ENCODE measurements at places on chromosomes 3 and 15. TPM values are rescaled to one million over a fixed set of nuclear protein-coding genes. Genes with fewer than 3 reads are reported as not detected.

- no peak for DNase-seq
Measured at GRCh38 chr3:108947855-108948254, 5.8 kb downstream of the GUCA1C start.

- no peak for DNase-seq
Measured at GRCh38 chr15:49242820-49243219, 72.8 kb downstream of the GALK2 start.

DNA sequence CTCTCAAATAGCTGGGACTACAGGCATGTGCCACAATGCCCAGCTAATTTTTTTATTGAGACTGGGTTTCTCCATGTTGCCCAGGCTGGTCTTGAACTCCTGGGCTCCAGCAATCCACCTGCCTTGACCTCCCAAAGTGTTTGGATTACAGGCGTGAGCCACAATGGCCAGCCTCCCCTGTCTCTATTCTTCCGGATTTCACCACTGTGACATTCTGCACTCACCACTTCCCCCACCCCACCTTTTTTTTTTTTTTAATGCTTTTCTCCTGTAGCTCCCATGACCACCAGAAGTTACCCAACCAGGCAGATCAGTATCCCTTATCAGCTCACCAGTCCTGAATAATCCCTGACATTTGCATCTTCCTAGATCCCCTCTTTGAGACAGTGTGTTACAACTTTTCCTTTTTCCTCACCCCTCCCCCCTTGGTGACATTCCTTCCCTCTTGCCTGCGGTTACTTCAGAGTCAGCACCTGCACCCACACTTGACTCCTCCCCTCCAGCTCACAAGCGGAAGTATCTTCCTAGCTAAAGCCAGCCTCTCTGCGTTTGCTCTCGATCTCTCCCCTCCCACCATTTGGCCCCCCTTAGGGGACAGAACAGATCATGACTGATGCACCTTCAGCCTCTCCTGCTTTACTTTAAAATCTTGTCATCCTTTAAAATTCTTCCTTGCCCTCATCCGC is 13.5 kb upstream of the ZNF592 start:
- no peak for DNase-seq

DNA sequence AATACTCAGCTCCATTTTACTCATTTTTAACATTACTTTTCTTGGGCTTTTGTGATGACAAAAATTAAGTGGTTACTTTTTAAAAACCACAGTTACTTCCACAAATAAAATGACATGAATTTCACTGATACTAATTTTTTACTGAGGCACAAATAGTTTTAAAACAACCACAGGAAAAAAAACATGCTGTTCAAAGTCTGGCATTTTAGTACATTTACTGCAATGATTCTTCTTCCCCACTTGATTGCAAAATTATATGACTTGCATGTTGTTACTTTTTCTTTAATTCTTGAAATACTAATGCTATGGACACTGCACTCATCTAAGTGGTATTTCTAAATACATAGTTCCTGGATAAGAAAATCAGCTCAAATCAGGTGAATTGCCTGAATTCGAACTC is 24.8 kb upstream of the SLMAP start:
- DNase-seq, result no peak

- no peak for DNase-seq
Measured at GRCh38 chr15:90665288-90666134, 51.6 kb upstream of the BLM start.

DNA sequence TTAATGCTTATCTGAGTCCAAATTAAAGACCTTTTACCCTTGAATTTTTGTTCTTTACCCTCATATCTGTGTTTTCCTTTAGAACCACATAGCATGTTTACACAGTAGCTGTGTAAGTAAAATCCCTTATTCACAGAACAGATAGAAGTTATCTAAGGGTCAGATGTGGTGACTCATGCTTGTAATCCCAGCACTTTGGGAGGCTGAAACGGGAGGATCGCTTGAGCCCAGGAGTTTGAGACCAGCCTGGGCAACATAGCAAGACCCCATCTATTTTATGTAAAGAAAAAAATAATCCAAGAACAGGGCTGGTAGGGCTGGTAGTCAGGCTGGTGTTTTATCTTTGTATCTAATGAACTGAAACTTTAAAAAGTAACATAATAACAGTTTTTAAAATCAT is 23.2 kb downstream of the NXPE3 start:
- no peak for DNase-seq

- DNase-seq, result no peak
Measured at GRCh38 chr3:59514865-59515482, 465.1 kb upstream of the CFAP20DC start.

DNA sequence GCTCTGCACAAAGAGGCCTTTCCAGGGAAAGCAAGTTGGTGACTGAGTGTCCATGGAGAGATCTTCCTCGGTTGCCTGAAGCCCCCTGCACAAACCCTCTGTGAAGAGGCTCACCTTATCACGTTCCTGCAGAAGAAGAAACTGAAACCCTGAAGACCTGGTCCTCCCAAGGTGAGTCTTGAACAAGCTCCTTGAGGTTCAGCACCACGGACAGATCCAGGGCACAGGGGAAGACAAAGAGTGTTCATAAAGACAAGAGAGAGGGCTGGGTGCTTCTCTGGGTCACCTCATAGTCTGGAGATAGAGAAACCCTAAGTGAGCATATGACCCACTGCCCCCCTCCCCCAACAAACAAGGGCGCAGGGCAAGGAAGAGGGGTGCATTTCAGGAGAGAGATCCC is 21.7 kb upstream of the TBC1D21 start:
- DNase-seq, result peak; percentile 41

DNA sequence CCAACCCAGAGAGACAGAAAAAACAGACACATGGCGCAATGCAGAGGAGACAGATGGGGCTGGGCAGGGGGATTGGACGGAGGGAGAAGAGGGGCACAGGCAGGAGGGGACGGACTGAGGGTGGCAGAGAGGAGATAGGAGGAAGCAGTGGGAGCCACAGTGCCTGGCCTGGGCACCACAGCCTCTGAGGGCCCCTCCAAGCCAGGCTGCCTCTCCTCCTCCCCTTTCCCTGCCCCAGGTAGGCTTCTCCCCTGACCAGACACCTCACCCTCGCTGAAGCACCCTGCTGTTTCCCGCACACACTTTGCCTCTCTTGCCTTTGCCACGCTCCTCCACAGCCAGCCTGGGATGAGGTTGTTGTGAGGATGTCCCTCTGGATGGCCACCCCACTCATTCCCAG is 84.0 kb upstream of the PRR20G start:
- no peak for DNase-seq

GRCh38 chr15:46858150-46858549 is 859.2 kb upstream of the SEMA6D start:
- no peak for DNase-seq

Gene LINGO1
- 17.2 TPM for polyA plus RNA-seq

Gene PPARG
- polyA plus RNA-seq, result 28.1 TPM

Gene PTPRG
- 75.4 TPM for polyA plus RNA-seq

Gene FBLN2
- polyA plus RNA-seq, result 27.5 TPM

Gene THOC7
- polyA plus RNA-seq, result 90.0 TPM
